ENCODE measurements at places on chromosomes 13 and 19. TPM values are rescaled to one million over a fixed set of nuclear protein-coding genes. Genes with fewer than 3 reads are reported as not detected.

Gene C5AR2
- total RNA-seq, result not detected

Gene KLK5
- 0.38 TPM for total RNA-seq

Gene CDC42EP5
- total RNA-seq, result 12.9 TPM

Gene ZNF506
- total RNA-seq, result 14.9 TPM

Gene THSD1
- total RNA-seq, result 0.93 TPM

Gene HCN2
- total RNA-seq, result 0.32 TPM

Gene RPL36
- 516 TPM for total RNA-seq

Gene DLL3
- total RNA-seq, result 0.19 TPM

Gene METTL21C
- total RNA-seq, result not detected

Gene KCNN1
- not detected for total RNA-seq

Gene INSR
- 7.4 TPM for total RNA-seq

Gene PPM1N
- total RNA-seq, result 5.0 TPM

Gene BST2
- total RNA-seq, result 10.4 TPM

Gene RAB3A
- 1.9 TPM for total RNA-seq

Gene LIG4
- total RNA-seq, result 3.1 TPM

Gene ZNF223
- 6.0 TPM for total RNA-seq

Gene DKKL1
- total RNA-seq, result not detected

Gene GDF15
- 56.6 TPM for total RNA-seq

Gene WDR87
- not detected for total RNA-seq

All from Calu3 (cell line).